ENCODE measurements at places on chromosomes 4 and X.

GRCh38 chr4:26885912-26886274 is 25.3 kb downstream of the STIM2 start:
- DNase-seq, result peak; percentile 90

- DNase-seq, result no peak
Measured at GRCh38 chrX:68632491-68632890, 15.0 kb upstream of the STARD8 start.

- DNase-seq, result peak; percentile 88
Measured at GRCh38 chr4:3074846-3075651, 568 bp downstream of the HTT start.

DNA sequence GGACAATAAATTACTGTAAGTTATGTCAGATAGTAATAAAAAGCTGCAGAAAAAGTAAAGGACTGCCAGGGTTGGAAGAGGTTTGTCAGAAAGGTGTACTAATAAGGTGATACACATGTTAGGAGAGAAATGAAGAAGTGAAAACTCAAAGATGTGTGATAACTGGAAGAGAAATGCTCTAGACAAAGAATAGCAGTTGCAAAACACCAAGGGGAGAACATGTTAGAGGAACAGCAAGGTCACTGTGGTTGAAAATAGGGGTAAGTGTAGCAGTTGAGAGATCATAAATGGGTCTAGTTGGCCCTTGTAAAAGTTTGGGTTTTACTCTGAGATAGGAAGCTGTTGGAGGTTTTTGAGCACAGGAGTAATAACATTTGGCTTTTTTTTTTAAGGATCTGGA is 46.9 kb downstream of the HSPA4L start:
- no peak for DNase-seq

GRCh38 chrX:40157228-40158035 is 59.7 kb upstream of the BCOR start:
- DNase-seq, result no peak

- no peak for DNase-seq
Measured at GRCh38 chrX:54807524-54808108, at the start of gene MAGED2. MAGED2 (plus strand) TSS chrX:54807745; CDS start chrX:54809332, 1,587 bp downstream.

GRCh38 chrX:51860679-51861078 is 32.7 kb upstream of the MAGED1 start:
- peak; percentile 17 for DNase-seq
